Left renal cortex interstitium (tissue), 4 donors: ENCODE measurements at places on chromosomes 1 and 21. TPM values are rescaled to one million over a fixed set of nuclear protein-coding genes. Genes with fewer than 3 reads are reported as not detected.

Gene ERICH3
- polyA plus RNA-seq: 0.27 TPM

Gene CD2
- polyA plus RNA-seq: 0.08 TPM

Gene CSF3R
- polyA plus RNA-seq: 5.9 TPM

Gene DAB1
- polyA plus RNA-seq: 5.0 TPM

Gene L1TD1
- polyA plus RNA-seq: 3.7 TPM

Gene WNT3A
- polyA plus RNA-seq: 0.27 TPM

Gene HSD3B2
- polyA plus RNA-seq: 1.7 TPM

Gene ARTN
- 1.2 TPM for polyA plus RNA-seq

Gene PCNT
- polyA plus RNA-seq: 40.2 TPM

Gene TCHH
- 0.06 TPM for polyA plus RNA-seq

Gene EPHX1
- polyA plus RNA-seq: 57.3 TPM
